Renal pelvis (tissue), 12 donors: ENCODE measurements at places on chromosomes 1 and 21. TPM values are rescaled to one million over a fixed set of nuclear protein-coding genes. Genes with fewer than 3 reads are reported as not detected.
A peak's percentile ranks its signal among the peaks of the same experiment; 100 is the strongest.

Gene FHAD1
- polyA plus RNA-seq: 3.5 TPM

DNA sequence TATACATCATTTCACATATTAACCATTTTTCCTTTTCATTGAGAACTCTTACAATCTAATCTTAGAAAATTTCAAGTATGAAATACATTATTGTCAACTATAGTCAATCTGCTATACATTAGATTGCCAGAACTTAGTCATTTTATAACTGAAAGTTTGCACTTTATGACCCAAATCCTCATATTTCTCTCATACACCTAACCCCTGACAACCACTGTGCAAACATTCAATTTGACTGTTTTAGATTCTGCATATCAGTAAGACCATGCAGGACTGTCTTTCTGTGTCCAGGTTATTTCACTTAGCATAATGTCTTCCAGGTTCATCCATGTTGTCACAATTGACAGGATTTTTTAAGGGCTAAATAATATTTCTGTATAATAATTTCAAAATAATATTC, 1299.0 kb upstream of the B3GALT2 start:
- DNase-seq: no peak

DNA sequence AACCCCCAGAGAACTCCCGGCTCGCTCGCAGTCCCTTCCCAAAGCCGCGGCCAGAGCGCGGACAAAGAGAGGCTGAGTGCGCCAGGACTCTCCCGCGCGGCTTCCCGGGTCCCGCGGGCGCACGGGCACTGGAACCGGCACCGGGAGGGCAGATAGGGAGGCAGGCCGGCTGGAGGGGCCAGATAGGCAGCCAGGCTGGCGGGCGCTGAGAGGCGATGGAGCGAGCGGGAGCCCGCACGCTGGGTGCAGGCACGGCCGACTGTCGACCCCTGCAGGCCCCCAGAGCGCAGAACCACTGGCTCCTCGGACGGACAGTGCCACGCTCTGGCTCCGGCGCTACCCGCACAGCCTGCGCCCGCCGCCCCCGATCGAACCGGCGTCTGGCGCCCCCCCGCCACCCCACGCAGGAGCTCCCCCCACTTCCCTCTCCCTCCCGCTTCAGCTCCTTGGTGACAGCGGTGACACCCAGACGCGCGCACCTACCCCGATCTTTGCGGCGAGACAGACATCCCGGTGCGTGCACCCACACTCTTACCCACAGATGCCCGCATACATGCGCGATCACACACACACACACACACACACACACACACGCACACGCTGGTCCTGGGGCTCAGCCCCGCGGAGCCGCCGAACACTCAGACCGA, 534 bp downstream of the SLC6A9 start:
- DNase-seq: peak; percentile 35

Gene RXFP4
- 0.24 TPM for polyA plus RNA-seq

Gene SPOCD1
- 0.84 TPM for polyA plus RNA-seq

GRCh38 chr1:6385488-6386191, 7.9 kb downstream of the ACOT7 start:
- DNase-seq: peak; percentile 48

GRCh38 chr1:118084400-118084799, 100.6 kb downstream of the SPAG17 start:
- DNase-seq: no peak
